ENCODE measurements at places on chromosomes 2 and 18. TPM values are rescaled to one million over a fixed set of nuclear protein-coding genes. Genes with fewer than 3 reads are reported as not detected.

The SLC8A1 gene
- total RNA-seq: 3.6 TPM

- no peak for DNase-seq
Measured at GRCh38 chr18:9898792-9899549, 13.2 kb downstream of the TXNDC2 start.

The TUBA3E gene
- total RNA-seq: not detected

The CPS1 gene
- total RNA-seq: 0.20 TPM

DNA sequence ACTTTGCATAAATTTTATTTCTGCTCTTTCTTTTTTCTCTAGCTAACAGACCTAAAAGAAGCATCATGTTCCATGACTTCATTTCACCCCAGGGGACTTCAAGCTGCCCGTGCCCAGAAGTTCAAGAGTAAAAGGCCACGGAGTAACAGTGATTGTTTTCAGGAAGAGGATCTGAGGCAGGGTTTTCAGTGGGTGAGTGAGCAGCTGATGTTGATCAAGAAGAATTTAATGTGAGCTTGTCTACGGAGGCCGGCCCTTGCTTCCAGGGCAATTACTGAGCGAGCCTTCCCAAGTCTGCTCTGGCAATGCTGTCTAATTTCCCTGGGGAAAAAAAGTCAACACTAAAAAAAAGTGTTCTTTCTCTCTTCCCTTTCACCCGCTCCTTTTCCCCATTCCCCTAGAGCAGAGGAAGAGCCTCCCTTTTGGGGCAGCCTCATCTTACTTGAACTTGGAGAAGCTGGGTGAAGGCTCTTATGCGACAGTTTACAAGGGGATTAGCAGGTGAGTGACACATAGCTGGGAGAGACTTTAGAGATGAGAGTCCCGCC, 1.2 kb downstream of the CDK15 start:
- no peak for DNase-seq
